ENCODE measurements at places on chromosomes 2 and 18. TPM values are rescaled to one million over a fixed set of nuclear protein-coding genes. Genes with fewer than 3 reads are reported as not detected.

Gene UGT1A10
- not detected for total RNA-seq

Gene FN1
- total RNA-seq = 0.59 TPM

Gene PMAIP1
- total RNA-seq = 97.2 TPM

Gene RAB6C
- not detected for total RNA-seq

Gene FEV
- not detected for total RNA-seq

Gene MARCHF4
- total RNA-seq = not detected

Gene HRH4
- total RNA-seq = 0.16 TPM

Gene POTEJ
- total RNA-seq = not detected

Gene ZAP70
- 156 TPM for total RNA-seq

Gene TLX2
- total RNA-seq = 0.18 TPM

Gene KCNJ13
- not detected for total RNA-seq

Gene KCNIP3
- total RNA-seq = not detected

Gene MRPS9
- 41.0 TPM for total RNA-seq

Gene CAPN13
- total RNA-seq = not detected

Gene MTX2
- total RNA-seq = 22.6 TPM
